Glutamatergic neuron (in vitro differentiated cells): ENCODE measurements at places on chromosomes 5 and 9.

GRCh38 chr9:116450378-116451139 lies 236.5 kb upstream of the TRIM32 start:
- DNase-seq: no peak

- no peak for DNase-seq
These were observed 66.2 kb upstream of the SSBP2 start for GRCh38 chr5:81817086-81817485.

DNA sequence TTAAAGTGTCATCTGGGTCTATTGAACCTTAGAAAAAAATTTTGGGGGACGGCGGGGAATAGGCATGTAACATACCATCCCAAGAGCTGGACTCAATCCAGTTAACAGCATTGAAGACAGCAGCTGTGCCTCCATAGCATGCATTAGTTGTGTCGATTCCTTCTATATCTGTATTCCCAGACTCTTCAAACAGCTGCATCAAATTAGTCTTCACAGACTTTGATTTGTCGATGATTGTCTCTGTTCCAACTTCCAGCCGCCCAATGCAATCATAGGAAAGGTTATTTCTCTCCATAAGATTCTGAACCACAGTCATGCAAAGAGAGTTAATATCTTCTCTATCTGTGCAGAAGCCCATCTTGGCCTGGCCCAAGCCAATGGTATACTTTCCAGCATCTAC lies 14.8 kb downstream of the HMGCS1 start:
- DNase-seq: no peak

DNA sequence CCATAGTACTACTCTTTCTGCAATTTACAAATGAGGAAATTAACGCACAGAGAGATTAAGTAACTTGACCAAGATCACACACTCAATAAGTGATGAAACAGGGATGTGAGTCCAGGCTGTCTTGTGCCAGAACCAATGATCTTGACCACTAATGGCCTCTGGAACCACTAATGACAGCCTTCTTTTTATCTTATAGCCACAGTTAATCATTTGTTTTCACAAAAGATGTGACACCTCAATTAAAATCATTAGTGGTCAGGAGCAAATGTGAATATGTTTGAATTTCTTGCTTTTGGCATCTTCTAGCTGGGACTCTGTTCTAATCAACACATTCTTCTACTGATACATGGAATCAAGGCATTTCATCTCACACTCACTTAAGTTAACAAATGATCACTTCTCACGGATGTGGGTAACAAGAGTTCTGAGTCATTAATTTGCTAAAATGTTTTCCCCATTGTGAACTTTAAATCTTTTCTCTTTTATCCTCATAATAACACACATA lies 102.7 kb upstream of the CD180 start:
- DNase-seq: no peak
